ENCODE measurements at places on chromosomes 5 and 9.

DNA sequence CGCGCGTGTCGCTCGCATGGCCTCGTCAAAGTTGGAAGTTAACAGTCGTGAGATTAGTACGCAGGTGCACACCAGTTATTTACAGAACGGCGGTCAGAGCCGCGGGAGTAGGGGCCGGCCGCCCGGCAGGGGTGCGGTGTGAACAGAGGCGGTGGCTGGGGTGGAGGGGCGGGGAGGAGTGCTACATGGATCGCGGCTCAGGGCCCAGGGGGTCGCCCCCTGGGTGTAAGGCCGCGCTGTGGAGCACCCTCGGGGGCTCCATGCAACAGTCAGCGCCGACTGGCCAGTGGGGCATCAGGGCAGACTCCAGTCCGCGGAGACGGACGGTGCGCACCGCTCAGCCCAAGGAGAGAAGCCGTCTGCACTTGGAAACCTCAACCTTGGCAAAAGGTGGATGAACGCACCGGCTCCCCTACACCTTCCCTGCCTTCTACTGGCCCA, 60.3 kb downstream of the ZNF354C start:
- no peak for DNase-seq

- DNase-seq: no peak
These were observed 14.2 kb upstream of the GFPT2 start for GRCh38 chr5:180367300-180367699.

GRCh38 chr9:26605367-26605766, 287.2 kb downstream of the CAAP1 start:
- DNase-seq: no peak

DNA sequence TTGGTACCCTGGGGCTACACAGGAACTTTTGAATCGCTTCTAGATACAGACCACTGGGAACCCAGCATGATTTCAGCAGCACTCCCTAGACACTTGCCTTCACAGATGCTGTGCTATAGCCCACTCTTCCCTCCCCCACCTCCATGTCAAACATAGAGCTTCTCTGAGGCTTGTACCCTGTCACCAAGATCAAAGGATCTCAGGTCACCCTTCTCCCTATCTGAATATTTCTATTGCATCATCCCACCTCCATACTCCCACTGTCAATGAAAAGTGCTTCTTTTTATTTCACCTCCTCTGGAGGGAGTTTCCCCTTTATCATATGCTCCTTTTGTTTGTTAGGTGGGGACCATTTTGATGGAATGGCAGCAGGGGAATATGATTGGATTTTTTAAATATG, 29.2 kb upstream of the PHF24 start:
- DNase-seq: no peak

GRCh38 chr9:26655166-26655565, 237.4 kb downstream of the CAAP1 start:
- no peak for DNase-seq

DNA sequence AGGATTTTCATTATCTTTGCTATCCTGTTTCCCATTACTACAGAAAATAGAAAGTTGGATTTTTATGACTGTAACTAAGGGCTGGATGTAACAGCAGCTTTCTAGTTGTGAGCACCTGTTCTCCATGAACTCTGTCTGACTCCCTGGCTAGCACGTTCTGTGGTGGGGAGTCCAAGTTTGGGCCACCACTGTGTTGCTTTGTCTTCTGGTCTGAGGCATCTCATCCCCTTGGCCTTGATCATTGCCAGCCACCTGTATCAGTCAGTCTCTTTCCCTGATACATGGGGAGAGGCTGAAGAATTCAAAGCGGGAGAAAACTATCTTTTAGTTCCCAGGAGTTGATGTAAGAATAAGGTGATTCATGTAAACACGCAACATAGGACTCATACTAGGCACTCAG, 33.4 kb downstream of the WDR70 start:
- no peak for DNase-seq

GRCh38 chr9:76571288-76571687, 112.3 kb downstream of the GCNT1 start:
- DNase-seq: no peak

GRCh38 chr9:105658351-105658750, 3.9 kb upstream of the TAL2 start:
- DNase-seq: no peak

DNA sequence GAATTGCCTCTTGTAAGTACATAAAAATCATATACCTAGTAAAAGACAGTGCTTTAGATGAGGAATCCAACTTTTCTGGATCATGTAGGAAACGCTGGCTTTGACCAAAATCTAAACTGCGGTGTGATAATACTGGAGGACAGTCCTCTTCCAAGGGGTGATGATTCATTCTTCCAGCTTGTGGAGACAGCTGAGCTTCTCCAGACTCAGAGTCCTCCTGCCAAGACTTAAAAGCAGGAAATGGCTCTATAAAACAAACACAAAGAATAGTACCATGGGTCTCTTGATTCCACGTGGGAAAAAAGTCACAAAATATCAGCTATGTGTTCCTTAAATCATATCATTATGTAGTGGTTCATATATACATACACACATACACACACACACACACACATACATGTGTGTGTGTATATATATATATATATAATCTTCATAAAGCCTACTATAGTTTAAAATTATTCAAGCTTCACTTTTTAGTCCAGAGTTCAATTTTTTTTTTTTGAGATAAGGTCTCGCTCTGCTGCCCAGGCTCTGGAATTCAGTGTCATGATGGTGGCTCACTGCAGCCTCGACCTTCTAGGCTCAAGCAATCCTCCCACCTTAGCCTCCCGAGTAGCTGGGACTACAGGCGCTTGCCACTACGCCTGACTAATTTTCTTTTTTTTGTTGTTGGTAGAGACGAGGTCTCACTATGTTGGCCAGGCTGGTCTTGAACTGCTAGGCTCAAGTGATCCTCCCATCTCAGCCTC, 65.0 kb downstream of the PKD2L2 start:
- no peak for DNase-seq
